ENCODE measurements at places on chromosomes 13 and 19.

DNA sequence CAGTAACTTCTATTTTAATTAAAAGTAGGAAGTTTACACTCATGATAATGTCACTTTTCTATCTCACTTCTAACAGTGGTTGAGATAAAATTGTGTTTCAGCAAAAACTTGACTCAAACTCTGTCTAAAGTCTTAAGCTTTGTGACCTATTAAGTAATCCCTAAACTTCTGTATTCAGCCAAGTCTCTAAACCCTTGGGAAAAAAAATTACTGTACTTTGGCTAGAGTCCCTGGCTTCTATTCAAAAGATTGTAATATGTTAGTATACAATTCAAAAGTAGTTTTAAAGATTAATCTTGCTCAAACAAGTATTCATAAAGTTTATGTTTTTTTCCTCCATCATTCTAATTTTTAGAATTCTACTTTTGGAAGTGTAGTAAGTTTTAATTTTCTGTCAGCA is 1248.8 kb downstream of the UQCRFS1 start:
- DNase-seq = no peak

DNA sequence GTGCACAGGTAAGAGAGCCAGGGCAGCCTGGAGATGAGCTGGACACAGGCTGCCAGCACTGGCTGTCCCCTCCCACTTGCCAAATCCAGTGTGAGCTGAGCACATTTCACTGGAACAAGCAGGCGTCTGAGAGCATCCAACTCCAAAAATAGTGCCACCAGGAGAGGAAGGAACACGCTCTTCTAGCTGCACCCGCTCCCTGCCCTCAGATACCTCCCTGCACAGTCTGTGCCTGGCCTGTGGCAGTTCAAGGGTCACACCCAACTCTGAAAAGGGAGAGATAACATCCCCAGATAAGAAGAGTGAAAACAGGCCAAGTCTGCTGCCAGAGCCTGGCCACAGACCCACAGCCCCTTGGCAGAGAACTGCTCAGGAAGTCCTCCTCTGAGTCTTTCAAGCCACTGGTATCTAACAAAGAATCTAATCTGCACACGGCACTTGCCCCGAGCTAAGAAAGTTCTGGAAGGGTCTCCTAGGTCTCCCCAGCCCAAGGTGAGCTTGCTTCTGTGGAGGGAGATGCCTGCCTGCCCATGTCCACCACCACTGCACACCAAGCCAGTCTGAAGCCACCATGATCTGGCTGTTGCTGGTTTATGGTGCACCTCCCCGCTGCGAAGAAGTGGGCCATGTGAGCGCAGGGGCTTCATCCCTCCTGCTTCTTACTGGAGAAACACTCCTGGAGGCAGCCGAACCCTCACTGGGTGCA is 14.7 kb downstream of the ELL start:
- DNase-seq = no peak

GRCh38 chr13:25771641-25772478 is 280.0 kb downstream of the SHISA2 start:
- DNase-seq = no peak

DNA sequence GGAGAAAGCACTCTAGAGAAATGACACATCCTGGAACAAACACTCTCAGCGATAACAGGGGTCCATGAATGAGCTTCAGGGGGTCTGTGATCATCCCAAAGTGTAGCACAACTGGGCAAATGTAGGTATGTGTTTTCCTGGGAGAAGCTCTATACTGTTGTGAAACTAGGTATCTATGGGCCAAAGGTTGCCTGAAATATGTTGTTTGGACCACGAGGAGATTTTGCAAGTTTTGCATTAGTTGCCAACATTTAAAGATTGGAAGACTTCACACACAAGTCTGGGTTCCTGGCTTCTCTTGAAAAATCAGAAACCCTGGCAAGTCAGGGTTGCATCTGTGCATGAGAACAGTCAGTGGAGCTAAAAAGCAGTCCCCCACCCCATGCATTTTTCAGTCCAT is 26.7 kb upstream of the POU2F2 start:
- DNase-seq = no peak

DNA sequence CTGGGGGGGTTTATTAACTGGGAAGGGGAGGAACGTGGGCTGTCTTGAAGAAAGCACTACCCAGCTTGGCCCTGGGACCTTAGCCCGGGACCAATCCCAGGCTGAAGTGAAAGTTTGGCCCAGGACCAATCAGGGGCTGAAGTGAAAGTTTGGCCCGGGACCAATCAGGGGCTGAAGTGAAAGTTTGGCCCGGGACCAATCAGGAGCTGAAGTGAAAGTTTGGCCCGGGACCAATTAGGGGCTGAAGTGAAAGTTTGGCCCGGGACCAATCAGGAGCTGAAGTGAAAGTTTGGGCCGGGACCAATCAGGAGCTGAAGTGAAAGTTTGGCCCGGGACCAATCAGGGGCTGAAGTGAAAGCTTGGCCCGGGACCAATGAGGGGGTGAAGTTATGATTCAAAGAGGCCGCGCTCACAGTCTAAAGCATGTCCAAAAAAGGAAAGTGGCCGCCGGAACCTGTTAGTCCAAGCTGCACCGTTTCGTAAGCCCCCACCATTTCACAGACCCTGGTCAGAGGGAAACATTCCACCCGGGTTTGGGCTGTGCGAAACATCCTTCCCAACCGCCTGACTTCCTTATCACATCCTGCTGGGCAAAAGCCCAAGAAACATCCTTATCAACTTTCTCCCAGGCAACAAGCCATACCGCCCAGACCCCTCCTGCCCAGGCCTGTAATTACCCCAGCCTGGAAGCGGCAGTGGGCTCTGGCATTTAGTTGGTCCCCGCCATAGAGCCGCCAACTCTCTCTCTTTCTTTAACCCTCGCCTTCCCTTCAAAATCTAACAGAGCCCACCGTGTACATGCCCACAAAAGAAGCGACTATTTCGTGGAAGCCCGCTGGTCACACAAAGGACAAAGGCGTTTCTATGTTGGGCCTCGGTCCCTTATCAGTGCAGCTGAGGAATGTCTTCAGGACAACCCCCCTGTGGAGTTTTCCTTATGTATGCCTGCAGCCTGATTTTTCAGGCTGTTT is 1.1 kb downstream of the ZNF850 start:
- no peak for DNase-seq

GRCh38 chr19:23887642-23888041 is 27.0 kb upstream of the ZNF726 start:
- no peak for DNase-seq

Data from NCI-H774 (cell line).